ENCODE measurements at places on chromosomes 16 and 17.

DNA sequence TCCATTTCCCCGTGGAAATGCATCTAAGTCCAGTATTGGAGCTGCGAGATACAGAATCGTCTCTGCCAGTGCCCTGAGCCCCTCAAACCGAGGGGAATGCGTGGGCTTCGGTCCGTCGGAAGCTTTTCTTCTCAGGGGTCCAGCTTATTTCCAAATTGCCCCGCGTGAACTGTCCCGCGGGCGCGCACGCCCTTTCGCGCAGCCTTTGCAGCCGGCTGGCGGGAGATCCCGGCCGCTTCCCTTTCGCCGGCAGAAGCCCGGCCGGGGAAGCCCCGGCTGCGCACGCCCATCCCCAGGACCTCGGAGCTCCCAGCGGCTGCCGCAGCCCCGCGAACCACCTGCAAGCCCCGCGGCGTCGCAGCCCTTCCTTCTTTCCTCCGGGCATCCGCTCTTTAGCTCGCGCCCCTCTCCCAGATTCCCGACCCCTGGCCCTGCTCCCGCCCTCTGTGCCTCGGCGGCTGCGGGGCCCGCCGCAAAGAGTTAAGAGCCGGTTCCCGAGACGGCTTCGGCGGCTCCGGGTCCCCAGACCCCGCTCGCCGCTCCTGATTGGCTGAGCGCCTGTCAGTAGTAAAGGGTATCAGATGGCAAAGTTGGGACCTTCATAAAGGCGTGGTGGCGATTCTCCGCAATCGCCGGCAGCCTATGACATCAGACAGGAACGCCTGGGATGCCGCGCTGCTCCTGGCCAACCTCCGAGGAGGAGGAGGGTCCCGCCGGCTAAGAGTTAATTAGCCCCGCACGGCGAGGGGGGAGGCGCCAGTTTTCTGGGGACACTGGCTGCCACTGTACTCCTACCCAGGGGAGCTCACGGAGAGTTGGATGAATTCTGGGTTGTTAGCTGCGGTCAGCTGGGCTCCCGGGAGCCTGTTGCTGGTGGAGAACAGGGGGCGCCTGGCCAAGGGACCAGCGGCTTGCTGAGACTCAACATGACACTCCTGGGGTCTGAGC, at the start of gene MYOCD:
Gene MYOCD (plus strand): TSS at position 628 of the 948 bp plus-strand sequence. CDS start 299 bp downstream, at position 927.
- DNase-seq = no peak

DNA sequence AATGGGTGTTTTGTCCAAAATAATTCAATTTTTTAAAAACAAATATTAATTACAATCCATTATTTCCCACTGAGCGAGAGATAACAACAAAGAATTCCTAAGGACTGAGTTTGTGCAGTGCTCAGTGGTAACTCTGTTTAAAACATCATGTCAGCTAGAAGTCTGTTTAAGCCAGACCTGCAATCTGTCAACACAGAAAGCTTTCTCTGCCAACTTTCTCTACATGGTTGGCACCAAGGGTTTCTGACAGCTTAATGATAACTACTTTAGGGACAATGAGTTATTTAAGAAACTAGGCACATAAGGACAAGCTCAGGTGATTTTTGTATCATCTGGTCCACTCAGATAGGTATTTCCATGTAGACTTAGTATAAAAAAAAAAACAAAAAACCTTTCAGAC, 81.8 kb downstream of the WDR59 start:
- no peak for DNase-seq

GRCh38 chr16:23058576-23058975, 90.7 kb downstream of the USP31 start:
- DNase-seq = no peak

- no peak for DNase-seq
Measured at GRCh38 chr17:78675836-78676235, 98.6 kb upstream of the DNAH17 start.

GRCh38 chr17:15914400-15915170, 30.3 kb upstream of the ADORA2B start:
- no peak for DNase-seq

DNA sequence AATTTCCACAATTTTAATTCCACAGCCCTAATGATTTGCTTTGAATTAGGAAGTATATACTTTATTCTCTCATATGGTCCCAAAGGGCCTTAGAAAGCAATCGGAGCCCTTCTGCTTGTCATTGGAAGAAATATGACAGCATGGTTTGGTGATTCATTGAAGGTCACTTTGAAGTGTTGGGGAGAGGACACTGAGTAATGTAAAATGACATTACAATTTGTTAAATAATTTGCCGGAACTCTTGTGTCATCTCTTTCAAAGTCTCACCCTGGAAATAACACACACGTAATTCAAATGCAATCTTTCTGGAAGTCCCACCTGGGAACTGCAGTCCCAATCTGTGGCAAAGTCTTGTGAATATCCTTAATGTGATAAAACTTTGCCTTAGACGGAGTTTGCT, 59.8 kb downstream of the BMERB1 start:
- DNase-seq = no peak

GRCh38 chr16:27240948-27241531, 27.5 kb downstream of the NSMCE1 start:
- DNase-seq = no peak

GRCh38 chr16:88804173-88804551, 573 bp downstream of the CDT1 start:
- DNase-seq = no peak

- no peak for DNase-seq
Measured at GRCh38 chr17:27543464-27543856, 87.2 kb downstream of the KSR1 start.

Data from activated CD4-positive, alpha-beta T cell treated with anti-CD3 and anti-CD28 coated beads for 4 hours (primary cell).